NCI-H446 treated with DMSO at 0.1 percent for 48 hours (cell line): ENCODE measurements at places on chromosomes 6 and 20.

DNA sequence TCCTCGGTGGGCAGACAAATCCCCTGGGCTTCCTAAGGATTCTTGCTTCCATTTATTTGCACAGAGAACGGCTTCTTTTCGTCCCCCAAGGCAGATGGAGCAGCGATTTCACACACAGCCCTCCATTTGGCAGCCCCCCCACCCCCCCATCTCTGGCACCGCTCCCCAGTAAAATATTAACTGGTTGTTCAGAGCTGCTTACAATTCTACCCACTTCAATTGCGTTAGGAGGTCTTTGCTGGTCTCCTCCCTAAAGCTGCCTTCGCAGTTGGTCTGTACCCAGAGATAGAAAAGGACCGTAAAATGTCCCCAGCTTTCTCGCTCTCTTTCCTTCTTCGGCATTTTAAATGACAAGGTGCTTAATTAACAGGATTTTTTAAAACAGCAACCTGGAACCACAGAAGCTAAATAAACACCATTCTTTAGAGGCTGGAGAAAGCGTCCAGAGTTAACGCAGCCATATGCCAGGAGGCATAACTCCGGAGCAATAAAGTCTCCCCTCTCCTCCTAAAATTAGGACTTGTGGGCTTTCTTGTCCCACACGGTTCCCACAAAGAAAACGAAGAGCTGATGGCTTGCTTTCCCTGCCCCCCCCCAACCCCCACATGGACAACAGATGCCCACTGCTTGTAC is 1.7 kb upstream of the ZMYND8 start:
- no peak for DNase-seq

GRCh38 chr6:154830771-154831170 is 97.6 kb downstream of the SCAF8 start:
- DNase-seq = no peak

GRCh38 chr6:36954262-36954931 is at the start of gene PI16:
Gene PI16 (plus strand): TSS chr6:36954738. CDS start chr6:36954761, 23 bp downstream.
- no peak for DNase-seq

- DNase-seq = no peak
Observed at GRCh38 chr20:20691477-20692235, 20.8 kb downstream of the RALGAPA2 start.

GRCh38 chr6:148035806-148036390 is 306.7 kb upstream of the SASH1 start:
- DNase-seq = no peak

GRCh38 chr6:66508433-66508832 is 801.4 kb upstream of the EYS start:
- DNase-seq = no peak

- no peak for DNase-seq
Observed at GRCh38 chr6:134630508-134631121, 312.7 kb upstream of the SGK1 start.

GRCh38 chr20:32891926-32892660 is 33.4 kb downstream of the EFCAB8 start:
- no peak for DNase-seq

DNA sequence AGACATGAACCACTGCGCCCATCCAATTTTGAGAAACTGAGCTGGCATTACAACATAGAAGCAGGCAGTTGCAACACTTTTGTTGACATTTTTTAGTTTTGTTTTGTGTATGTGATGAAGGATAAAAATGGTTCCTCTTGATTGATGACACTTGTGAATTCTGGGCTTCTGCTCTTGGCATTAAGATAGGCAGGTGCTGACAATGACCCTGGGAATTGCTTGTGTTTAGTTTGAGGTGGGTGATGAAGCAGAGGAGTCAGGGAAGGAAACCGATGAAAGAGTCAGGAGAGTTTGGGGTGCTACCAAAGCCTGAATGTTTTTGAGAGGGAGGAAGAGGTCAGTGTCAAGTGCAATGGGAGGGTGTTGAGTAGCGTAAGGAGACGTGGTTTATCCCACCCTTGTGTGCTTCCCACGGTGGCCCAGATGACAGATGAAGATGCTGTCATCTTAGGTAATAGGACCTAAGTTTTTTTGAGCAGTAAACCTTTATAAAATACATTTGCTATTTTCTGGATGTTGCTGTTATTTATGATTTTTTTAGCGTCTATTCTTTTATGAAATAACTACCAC is 19.4 kb downstream of the CDS2 start:
- DNase-seq = no peak

DNA sequence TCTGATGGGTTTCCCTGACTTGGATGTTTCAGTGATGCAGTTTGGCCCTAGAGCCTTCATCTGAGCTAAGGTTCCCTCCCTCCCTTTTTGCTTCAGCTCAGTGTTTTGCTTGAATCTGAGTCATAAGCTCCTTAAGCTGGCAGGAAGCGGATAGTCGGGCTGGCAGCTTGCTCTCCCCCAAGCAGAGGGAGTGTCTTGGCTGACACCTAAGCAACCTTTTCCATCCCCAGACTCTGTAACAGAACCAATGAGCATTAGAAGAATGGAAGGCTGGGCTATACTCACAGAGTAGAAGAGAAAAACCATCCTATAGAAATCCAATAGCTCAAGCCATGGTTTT is 98.3 kb downstream of the HAO1 start:
- DNase-seq = peak; percentile 37

GRCh38 chr6:166330612-166331011 is 11.7 kb downstream of the SFT2D1 start:
- DNase-seq = no peak

DNA sequence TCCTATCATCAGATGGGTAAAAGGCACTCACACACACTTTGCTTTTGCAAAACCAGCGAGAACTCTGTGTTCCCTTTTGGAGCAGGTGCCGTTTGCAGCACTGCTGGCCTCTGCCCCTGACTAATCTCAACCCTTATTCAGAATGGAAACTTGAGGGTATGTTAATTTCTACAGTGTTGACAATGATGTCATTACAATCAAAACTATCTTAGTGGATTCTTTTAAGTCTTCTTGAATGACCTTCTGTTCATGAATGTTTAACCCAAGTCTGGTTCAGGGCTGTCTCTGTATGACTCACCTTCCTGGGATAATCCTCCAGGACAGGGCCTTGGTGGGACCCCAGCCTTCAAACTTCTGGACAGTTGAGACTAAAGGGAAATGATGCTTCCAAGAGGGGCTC is 197.9 kb downstream of the CDH4 start:
- DNase-seq = no peak

- no peak for DNase-seq
Observed at GRCh38 chr6:111951497-111952085, 78.3 kb upstream of the FYN start.

- no peak for DNase-seq
Observed at GRCh38 chr6:3165631-3166534, 8.5 kb upstream of the TUBB2A start.

- DNase-seq = no peak
Observed at GRCh38 chr6:10398446-10399218, 16.2 kb downstream of the TFAP2A start.

DNA sequence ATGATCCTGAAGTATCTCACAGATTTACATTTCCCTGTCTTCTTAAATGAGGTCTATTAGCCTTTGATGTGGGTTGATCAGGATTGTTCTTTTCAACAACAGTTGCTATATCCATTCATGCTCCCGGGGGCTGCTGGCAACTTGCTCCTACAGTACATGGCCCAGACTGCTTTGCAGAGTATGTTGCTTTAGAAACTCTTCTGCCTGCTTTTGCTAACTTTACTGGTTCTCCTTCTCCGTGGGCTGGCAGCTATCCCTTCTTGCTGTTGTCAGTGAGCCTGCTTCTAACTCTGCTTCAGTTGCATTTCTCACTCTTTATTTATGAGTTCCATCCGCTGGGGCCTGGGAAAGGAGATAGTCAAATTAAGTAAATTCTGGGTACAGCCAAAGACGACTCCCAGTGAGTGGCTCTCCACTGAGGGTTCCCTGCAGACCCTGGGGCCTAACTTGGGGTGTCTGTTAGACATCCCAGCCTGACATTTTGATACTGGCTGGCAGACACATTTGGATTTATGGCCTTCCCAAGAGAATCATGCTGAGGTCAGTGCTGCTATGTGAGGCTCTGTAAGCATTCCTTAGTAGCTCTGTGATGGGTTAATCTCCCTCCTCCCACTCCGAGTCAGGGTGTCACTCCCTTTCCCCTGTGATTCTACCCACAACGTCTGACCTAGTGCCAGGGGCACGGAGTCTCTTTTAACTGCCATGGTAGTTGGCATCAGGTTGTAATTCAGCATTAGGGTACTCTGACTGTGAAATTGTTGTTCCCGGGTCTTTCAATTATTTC is 73.6 kb downstream of the SLX4IP start:
- no peak for DNase-seq

DNA sequence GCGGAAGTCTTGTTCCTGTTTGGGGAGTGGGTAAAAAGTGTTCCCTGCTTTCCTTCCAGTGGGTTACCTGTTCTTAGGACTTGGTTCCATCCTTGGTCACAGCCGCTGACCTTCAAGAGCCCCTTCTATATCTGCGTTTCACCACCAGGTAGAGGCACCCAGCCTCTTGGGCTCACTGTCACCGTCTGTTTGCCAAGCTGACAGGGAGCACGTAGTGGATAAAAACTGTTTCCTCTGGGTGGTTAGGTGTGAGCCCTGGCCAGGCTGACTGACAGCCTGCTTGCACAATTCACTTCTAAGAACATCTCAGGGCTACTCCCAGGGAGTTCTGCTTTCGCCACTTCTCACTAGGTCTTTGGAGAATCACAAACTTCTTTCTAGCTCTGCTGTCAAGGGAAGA is 1.8 kb upstream of the JPH2 start:
- DNase-seq = no peak

DNA sequence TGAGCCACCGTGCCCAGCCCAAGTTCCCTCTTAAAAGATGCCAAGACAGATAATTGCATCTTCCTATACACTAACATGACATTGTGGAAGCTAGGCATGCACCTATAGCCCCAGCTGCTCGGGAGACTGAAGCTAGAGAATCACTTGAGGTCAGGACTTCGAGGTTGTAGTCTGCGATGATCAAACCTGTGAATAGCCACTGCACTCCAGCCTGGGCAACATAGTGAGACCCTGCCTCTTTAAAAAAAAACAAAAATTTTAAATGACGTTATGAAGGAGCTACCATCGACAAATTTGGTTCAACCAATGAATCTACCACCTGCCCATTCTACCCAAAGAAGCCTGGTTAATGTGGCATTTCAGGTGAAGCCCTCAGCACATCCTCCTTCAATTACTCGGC is 80.7 kb downstream of the TBC1D7 start:
- DNase-seq = no peak

GRCh38 chr6:11484441-11484840 is 53.1 kb upstream of the TMEM170B start:
- no peak for DNase-seq

DNA sequence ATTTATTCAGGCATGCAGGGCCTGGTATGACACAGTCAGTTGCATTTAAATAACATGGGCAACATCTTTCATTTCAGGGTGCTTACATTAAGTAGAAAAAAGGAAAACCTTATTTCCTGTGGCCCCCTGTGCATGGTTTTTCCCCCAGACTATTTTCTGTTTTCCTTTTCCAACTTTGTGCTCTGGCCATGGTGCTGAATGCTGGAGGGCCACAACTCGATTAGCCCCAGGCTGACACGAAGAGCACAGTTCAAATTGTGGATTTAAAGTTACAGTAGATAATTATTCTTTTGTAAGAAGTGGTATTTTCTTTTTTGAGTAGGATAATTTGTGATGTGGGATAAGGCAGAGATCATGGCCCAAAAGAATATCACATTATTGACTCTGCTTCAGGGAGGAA is 332.0 kb downstream of the HAO1 start:
- no peak for DNase-seq

GRCh38 chr6:119147101-119148053 is 68.9 kb upstream of the FAM184A start:
- DNase-seq = peak; percentile 70

GRCh38 chr6:73451223-73452106 is 632 bp downstream of the CGAS start:
- DNase-seq = no peak

DNA sequence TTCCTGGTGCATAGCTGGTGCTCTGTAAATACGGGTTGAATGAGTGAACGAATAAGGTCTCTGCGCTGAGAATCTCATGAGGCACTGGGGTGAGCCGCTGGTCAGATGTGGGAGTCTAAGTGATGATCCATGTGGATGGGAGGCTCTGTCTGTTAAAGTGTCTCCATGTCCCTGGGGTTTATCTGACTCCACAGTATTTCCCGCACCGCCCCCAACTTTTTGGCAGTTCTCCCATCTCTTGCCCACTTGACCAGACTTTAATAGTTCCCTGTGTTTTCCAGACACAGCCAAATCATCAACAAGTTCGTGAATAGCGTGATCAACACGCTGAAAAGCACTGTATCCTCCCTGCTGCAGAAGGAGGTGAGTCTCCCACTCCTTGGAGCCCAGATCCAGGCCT is 9.9 kb downstream of the BPIFA2 start:
- no peak for DNase-seq

GRCh38 chr20:3181270-3181669 is 7.9 kb upstream of the LZTS3 start:
- DNase-seq = no peak

DNA sequence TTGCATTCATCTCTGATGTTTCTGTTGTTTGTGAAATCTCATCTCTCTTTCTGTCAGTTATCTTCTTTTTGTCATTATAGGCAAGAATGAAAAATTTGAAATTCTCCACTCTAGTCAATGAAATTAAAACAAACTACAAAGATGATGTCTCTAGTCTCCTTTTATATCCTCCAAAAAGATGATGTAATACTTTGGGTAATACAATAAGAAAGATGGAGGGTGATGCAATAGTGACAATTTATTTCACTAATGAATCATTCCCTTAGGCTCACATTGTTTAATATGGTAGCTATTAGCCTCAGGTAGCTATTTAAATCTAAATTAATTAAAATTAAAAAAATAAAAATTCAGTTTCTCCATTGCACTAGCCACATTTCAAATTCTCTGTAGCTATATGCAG is 145.4 kb downstream of the UST start:
- no peak for DNase-seq

DNA sequence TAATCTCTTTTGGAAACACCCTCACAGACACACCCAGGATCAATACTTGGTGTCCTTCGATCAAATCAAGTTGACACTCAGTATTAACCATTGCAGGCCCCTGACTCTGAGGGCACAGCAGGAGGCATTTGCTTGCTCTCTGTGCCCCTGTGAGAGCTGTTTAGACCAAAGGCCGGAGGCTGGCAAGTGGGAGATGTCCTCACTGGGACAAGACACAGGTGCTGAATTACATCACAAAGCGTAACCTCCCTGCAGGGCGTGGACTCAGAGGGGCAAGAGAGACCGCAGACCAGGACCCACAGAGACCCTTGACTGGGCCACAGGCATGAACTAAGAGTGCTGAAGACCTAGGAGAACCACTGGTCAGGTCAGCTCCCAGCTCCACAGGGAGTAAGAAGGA is at the start of gene CST8:
Gene CST8, plus strand, starts transcription at position 301 of the 400 bp plus-strand sequence. CDS start 551 bp downstream, outside the sequence.
- no peak for DNase-seq

- no peak for DNase-seq
Observed at GRCh38 chr20:48709744-48710143, 118.1 kb downstream of the PREX1 start.

GRCh38 chr6:2866171-2866846 is 24.6 kb upstream of the SERPINB1 start:
- DNase-seq = no peak

- DNase-seq = no peak
Observed at GRCh38 chr6:88914180-88914579, 49.2 kb downstream of the RNGTT start.
